ENCODE measurements at places on chromosomes 4 and X. TPM values are rescaled to one million over a fixed set of nuclear protein-coding genes. Genes with fewer than 3 reads are reported as not detected.

Gene GABRG1
- total RNA-seq = not detected

Gene PABPC1L2A
- not detected for total RNA-seq

Gene LDB2
- not detected for total RNA-seq

Gene RAB9B
- 0.35 TPM for total RNA-seq

Gene FAM114A1
- 0.33 TPM for total RNA-seq

Gene FATE1
- not detected for total RNA-seq

Gene CSAG3
- total RNA-seq = not detected

Measured in activated CD4-positive, alpha-beta memory T cell treated with anti-CD3 and anti-CD28 coated beads, Interleukin-2, amount 10 ng/mL, durations not matched to agents 7 days and 5 days (primary cell).